ENCODE measurements at places on chromosomes 2 and 18.

GRCh38 chr2:1694371-1695271, 49.7 kb downstream of the PXDN start:
- no peak for DNase-seq

GRCh38 chr2:2796207-2796606, 465.1 kb upstream of the MYT1L start:
- DNase-seq: no peak

GRCh38 chr2:11738589-11739436, 7.6 kb upstream of the LPIN1 start:
- DNase-seq: peak; percentile 55

- DNase-seq: no peak
Observed at GRCh38 chr2:216015722-216016464, 2.5 kb upstream of the MREG start.

DNA sequence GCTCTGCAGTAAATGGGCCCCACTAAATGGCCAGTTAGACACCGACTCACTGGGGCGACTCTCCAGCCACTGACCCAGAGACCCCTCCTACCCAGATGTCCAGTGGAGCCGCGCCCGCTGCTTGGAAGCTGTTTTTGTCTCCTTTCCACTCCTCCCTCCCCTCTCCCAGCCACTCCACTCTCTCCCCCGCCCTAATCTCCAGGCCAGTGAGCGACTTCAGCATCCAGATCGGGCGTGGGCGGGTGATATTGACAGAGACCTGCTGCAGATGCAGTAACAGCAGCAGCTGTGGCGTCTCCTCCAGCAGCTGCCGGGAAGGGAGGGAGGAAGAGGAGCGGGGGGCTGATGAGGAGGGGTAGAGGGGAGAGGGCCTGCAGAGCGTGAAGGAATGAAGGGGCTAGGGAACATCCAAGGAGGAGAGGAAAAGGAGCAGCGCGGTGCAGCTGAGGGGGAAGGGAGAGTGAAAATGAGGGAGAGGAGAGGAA, at the start of gene SCN7A:
Gene SCN7A, minus strand, starts transcription at position 110 of the 485 bp plus-strand sequence. CDS start 16,553 bp downstream, outside the sequence.
- peak; percentile 91 for DNase-seq

DNA sequence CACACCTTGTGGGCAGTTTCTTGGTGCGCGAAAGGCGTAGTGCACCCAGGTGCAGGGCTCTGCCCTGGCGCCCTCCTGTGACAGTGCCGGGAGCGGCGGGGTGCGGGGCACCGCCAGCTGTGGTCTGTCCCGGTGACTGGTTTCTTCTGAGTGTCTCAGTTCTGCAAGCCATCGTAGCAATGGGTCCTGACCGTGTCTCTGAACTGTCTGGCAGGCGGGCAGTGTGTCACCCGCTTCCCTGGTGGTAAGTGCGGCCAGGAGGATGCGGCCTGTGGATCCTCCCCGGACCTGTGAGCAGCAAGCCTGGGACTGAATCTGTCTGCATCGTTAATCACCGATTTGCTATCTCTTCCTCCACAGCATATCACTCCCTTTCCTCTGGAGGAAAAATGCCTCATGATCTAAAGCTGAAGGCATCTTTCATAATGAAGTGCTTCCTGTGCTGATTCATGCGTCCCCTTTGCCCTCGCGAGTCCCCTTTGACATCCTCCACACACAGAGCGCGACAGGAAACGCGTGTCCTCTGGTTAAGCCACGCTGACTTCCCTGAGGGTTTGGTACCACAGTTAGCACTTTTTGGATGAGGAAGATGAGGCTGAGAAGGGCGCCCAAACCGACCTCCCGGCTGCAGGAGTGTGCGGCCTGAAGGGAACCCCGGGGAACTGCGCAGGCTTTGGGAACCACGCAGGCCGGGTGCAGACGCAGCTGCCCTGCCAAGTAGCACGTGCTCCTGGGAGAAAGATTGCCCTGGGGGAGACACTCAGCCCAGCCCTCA, 416.0 kb upstream of the HS6ST1 start:
- DNase-seq: no peak

DNA sequence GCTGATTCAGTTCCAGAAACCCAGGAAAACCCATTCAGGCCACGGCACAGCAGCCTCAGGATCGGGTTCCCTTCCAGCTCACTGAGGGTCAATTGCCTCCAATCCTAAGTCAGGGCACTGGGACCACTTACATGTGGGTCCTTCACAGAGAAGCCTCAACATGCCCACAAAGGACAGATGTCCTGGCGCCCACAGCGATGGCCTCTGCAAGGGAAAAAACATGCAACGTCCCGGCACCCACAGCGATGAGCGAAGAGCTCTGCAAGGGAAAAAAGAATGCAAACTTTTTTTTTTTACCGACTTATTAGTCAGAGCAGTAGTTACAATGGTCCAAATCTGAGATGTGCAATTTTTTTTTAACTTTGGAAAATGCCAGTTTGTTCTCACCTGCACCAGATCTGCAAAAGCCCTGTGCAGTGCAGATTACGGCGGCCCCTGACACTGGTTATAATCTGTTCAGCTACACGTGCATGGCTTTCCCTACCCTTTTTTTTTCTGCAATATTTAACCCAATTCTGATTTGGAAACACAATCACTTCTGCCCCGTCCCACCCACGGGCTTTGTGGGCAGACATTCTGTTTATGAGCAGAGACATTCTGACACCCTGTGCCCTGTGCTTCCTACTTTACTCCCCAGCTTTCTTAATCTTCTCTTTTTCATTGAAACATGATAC, 159.3 kb upstream of the SALL3 start:
- no peak for DNase-seq

DNA sequence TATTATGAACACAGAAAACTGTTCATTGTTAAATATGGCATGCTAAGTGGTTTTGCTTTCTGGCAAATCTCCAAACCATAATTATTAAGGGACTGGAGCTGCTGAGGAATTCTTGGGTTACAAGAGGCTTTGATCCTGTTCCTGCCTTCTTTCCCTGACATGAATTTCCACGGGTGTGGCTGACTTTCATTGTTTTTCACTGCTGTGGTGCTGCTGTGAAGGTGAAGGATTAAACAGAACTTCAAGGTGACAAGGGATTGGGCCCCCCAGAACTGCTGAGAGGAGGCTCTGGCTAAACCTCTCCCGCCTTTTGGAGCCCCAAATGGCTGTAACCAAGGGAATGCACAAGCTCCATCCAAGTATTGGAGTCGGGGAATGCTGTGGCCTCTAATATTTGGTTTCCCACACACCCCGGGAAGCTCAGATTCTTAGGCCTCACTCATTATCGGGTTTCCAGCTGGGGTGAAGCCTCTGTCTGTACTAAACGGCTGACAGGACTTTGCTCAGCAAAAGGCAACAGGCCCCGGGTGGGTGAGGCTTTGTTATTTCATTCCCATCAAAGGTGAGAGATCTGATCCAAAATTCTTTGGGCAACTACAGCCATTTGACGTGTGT, 29.0 kb upstream of the ZFP36L2 start:
- DNase-seq: peak; percentile 50

DNA sequence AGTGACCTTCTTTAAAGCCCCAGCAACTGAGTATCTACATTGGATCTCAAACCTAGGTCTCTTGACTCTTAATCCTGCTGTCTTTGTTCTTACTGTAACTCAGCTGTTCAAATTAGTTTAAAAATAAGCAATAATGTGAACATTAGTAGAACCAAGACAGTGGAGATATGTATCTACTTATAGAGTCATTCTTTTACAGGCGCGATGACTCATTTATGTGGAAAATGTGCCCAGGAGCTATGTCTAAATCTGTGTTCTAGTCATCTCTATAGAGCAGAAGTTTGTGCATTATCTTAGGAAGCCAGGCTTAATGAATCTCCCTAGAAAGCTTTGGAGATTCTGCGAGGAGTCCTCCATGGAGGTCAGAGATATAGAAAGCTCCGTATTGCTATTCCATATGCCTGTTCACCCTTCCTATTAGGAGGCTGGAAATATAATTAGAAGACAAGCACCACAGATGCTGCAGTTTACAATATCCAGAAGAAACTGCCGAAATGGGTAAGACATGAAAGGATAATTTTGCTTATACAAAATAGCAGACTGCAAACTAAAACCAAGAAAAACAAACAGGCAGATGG, 211.6 kb downstream of the TRIB2 start:
- DNase-seq: no peak

GRCh38 chr2:156379071-156379470, 46.5 kb upstream of the NR4A2 start:
- DNase-seq: no peak

DNA sequence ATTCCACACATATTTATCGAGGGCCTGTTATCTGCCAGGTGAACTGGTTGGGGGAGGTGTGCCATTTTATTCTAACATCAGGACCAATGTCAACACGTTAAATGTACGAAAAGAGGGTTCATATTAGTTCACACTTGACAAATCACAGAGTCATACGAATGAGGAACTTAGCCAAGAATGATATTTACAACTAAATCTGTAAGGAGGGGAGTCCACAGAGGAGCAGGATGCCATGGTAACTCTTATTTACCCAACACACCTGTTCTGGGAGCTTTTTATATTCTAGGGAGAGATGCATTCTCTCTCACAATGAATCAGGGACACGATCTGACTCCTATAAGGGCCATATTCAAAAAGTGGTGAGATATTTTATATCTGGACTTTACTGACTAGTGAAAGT, 144.1 kb downstream of the CDC42EP3 start:
- no peak for DNase-seq

GRCh38 chr2:222248818-222249217, 50.0 kb downstream of the PAX3 start:
- no peak for DNase-seq

GRCh38 chr18:41828137-41828536, 126.9 kb upstream of the PIK3C3 start:
- no peak for DNase-seq

- DNase-seq: no peak
Observed at GRCh38 chr18:49400398-49401072, 59.9 kb downstream of the DYM start.

- DNase-seq: no peak
Observed at GRCh38 chr2:211434773-211435172, 878.4 kb downstream of the CPS1 start.

GRCh38 chr18:49081511-49082155, 130.9 kb upstream of the SMAD7 start:
- no peak for DNase-seq

DNA sequence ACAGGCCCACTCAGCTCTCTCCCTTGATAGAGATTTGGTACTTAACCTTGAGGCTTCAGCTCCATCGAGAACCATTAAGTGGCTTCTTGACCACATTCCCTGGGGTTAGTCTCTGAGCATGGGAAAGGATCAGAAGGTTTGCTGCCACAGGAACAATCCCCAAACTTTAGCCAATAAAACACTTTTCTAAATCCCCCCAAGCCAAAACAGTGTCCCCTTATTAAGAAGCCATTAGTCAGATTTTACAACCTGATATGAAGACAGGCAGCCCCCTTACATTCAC, 37.7 kb upstream of the SLC8A1 start:
- DNase-seq: no peak

GRCh38 chr2:150621526-150622213, 134.2 kb upstream of the RND3 start:
- DNase-seq: no peak

- no peak for DNase-seq
Observed at GRCh38 chr2:191790737-191791136, 56.2 kb downstream of the CAVIN2 start.

- no peak for DNase-seq
Observed at GRCh38 chr18:21080576-21080975, 31.0 kb downstream of the ROCK1 start.

DNA sequence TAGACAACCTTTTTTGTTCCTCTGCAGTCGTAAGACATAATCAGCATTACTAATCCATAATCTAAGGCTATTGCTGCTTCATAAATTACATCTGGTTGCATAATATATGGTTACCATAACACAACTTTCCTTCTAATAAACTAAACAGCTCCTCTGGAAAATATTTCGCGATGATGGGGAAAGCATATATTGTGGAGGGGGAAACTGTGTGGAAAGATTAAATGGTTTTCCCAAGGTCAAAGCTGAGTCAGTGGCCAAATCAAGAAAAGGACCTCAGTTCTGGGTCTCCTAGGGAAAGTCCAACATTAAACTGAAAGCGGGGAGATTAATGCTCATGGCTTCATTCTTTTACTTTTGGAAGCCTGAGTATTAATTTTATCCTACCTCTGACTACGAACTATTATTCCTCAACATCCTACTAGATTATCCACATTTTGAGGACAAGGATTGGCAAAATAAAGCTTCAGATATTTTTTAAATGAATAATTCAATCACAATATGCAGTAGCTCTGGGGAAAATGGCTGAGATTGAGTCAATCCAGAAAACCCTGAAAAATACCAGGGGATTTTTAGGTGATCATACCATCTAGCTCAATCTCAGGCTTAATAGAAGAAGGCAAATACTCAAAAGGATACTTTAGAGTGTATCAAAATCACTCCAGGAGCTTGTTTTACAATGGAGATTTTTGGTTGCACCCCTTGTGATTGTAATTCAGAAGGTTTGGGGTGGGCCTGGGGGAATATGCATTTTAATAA, 33.8 kb upstream of the STK17B start:
- no peak for DNase-seq

DNA sequence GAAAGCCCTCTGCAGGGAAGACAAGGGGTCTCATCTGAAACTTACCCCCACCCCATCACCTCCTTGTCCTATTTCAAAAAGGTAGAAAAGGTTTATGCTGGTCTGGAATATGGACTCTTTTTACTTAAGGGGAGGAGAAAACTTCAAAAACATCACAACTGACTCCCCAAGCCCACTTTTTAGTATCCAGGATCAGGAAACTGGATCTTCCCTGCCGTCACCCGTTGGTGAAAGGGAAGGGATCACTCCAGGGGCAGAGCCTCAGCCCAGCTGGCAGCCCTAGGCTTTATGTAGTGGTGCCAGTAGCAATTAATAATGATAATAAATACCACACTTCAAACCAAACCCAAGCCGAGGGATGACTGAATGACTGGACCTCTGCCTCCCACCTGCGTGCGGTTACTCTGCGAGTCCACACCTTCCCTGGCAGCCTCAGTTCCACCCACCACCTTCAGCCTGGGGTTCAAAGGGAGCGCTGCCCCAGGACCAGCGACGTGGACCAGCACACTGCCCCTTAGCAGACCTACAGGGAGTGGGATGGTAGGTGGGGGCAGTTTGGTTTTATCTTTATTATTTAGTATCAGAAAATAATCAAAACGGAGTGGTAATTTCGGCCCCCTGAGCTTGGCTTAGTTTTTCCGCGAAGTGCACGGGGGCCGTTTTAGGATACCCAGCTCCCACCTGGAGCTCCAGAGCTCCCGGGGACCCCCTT, 4.9 kb upstream of the GATA6 start:
- DNase-seq: no peak

DNA sequence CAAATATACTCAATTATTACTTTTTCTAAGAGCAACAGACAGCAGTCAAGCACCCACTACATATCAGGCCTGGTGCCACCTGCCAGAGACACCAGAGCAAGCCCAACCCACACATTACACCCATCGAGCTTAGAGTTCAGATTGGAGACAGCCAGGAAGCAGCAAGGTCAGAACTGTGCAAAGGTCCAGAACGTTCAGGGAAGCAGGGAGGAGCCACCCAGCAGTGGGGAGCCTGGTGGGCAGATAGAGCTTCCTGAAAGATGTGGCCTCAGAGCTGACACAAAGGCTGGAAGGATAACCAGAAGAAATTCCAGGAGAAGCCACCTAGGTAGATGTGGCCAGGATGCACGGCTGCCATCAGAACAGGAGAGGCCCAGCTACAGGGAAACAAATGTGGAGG, 440.5 kb upstream of the ID2 start:
- DNase-seq: no peak
